GM12892 (cell line): ENCODE measurements at places on chromosomes 7 and 10.

DNA sequence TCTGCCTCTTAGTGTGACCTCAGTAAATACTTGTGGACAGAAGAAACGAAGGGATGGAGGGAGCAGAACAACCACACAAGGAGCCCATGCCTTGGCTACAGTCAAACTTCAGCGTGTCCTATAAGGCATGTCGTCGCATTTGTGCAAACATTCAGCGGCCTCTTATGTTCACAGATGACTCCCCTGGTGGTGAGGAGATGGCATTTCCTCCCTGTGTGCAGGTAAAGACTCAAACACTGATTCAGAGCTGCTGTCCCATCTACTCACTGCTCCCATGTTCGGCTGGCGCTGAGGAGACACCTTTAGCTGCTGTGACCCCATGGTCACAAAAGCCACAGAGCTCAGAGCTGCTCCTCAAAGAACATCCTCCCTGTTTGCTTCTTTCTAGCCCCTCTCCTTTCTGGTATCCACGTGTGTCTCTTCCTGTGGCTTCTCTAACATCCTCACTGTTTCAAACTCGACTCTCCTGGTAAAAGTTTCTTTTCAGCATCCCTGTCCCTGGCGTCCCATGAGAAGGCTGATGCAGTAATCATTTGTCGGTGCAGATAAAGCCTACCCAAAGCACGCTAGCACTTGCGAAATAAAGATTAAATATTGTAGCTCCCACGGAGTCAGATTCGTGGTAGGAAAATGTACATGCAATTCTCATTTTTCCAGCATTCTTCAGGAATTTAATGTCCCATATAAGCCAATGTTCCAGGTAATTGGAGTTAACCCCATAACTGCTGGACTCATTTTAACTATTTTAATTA is 124.9 kb upstream of the NEBL start:
- DNase-seq = no peak

- no peak for DNase-seq
Measured at GRCh38 chr10:19941206-19941880, 125.1 kb downstream of the PLXDC2 start.

- DNase-seq = peak; percentile 88
Measured at GRCh38 chr10:133379152-133379800, at the start of gene PAOX. TSS of gene PAOX (plus strand) at chr10:133379262. CDS start at chr10:133379317, 55 bp downstream.

GRCh38 chr10:124026589-124026939 is 66.8 kb downstream of the CHST15 start:
- DNase-seq = no peak

- DNase-seq = no peak
Measured at GRCh38 chr7:15783987-15784693, 97.7 kb upstream of the MEOX2 start.

DNA sequence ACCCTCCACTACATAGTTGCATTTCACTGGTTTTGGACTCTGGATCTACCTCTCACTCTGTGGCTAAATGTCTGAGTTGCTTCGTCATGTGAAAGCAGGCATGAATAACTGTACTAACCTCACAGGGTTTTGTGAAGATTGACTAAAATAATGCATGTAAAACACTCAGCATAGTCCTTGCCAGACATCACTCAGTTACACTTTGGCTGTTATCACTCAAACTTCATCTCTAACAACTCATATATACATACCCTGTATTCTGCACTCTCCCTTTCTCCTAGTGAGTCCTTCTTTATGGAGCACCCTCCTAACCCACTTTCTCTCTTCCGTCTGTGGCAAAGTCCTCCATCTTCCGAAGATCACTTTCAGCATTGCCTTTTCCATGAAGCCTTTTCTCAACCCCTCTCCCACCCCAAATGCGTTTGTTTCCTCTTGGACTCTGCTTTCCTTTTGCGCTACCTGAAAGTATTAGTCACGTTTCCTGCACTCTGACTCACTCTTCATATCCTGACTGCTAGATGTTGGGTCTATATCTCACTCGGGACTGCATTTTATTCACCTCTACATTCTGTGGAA is 72.6 kb downstream of the OSBPL3 start:
- DNase-seq = no peak

DNA sequence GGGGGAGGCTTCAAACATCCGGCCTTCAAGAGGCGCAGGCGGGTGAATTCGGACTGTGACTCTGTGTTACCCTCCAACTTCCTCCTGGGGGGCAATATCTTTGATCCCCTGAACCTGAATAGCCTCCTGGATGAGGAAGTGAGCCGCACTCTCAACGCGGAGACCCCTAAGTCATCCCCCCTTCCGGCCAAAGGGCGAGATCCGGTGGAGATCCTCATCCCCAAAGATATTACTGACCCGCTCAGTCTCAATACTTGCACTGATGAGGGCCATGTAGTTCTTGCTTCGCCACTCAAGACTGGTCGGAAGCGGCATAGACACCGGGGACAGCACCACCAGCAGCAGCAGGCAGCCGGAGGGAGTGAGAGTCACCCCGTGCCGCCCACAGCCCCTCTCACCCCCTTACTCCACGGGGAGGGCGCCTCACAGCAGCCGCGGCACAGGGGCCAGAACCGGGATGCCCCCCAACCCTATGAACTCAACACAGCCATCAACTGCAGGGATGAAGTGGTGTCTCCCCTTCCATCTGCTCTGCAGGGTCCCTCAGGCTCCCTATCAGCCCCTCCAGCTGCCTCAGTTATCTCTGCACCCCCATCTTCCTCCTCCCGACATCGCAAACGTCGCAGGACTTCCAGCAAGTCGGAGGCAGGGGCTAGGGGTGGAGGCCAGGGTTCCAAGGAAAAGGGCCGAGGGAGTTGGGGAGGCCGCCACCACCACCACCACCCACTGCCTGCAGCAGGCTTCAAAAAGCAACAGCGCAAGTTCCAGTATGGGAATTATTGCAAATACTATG is 1.1 kb downstream of the MEPCE start:
- DNase-seq = no peak

DNA sequence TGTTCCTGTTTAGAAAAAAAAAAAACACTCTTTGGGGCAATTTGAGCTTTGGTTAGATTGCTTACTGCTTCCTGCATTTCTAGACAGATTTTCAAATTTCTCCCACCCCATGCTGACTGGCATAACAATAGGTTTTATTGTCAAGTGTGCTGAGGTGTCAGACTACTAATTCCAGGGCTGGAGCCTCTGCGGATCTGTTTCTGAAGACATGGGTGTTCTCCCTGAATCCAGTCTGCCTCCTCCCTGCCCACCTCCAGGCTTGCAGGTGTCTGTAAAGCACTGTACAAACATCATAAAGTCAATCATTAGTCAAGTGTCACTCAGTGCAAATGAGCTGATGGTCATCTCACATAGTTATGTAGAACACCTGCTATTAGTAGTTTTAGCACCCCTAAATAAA is 292.4 kb downstream of the GATA3 start:
- no peak for DNase-seq

DNA sequence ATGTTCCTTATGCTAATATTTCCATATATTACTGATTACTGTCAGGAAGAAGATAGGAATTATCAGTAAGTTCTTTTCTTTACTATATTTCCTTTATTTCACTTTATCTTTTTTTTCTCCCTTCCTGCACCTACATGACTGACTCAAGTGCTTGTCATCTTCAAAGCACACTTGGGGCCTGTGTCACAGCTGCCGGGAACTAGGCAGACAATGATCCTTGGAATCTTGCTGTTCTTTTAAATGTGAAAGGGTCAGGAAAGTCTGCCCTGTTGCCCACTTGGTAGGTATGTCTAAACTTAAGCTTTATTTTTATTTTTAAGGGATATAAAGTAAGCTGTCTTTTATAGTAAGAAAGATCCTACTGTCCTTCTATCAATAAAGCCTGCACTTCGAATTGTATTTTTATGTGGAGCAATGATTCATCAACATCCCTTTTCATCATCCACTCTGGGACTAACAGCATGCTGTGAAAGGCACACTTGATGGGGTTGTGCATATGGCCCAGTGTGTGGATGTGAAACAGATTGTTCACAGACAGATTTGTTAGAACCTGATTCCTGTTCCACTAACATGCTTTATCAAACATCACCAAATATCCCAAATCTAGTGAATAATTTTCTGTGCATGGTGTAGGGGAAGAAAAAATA is 556.9 kb downstream of the DNAJB9 start:
- no peak for DNase-seq

- DNase-seq = peak; percentile 16
Measured at GRCh38 chr7:7969306-7970236, 975 bp downstream of the GLCCI1 start.

GRCh38 chr7:34895202-34895601 is 142.1 kb downstream of the DPY19L1 start:
- DNase-seq = no peak

DNA sequence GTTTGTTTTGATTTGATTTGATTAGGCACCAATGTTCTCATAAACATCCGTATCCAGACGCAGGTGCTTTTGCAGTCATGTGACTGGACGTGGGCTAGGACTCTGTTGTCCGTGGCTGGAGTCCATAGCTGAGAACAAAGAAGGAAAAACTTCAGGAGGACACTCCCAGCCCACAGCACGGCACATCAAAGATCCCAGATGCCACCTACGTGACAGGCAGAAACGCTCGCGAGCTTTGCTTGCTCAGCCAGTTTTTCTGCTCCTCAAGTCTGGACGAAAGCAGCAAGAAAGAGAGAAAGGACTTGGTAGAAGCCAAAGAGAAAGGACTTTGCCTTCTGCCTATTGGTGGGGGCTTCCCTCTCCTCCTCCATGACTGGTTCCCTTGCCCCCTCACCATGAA is 6.9 kb upstream of the ZKSCAN1 start:
- no peak for DNase-seq

DNA sequence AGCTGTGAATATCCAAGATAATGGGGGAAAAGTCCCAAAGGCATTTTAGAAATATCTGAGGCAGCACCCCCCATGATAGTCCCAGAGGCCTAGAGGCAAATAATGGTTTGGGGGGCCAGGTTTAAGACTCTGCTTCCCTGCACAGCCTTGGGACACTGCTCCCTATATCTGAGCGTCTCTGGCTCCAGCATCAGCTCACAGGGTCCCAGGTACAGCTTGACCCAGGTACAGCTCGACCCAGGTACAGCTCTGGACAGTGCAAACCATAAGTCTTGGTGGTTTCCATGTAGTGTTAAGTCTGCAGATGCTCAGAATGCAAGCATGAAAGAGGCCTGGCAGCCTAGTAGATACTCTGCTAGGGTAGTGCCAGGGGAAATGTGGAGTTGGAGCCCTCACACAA is 47.0 kb upstream of the VWDE start:
- DNase-seq = no peak

DNA sequence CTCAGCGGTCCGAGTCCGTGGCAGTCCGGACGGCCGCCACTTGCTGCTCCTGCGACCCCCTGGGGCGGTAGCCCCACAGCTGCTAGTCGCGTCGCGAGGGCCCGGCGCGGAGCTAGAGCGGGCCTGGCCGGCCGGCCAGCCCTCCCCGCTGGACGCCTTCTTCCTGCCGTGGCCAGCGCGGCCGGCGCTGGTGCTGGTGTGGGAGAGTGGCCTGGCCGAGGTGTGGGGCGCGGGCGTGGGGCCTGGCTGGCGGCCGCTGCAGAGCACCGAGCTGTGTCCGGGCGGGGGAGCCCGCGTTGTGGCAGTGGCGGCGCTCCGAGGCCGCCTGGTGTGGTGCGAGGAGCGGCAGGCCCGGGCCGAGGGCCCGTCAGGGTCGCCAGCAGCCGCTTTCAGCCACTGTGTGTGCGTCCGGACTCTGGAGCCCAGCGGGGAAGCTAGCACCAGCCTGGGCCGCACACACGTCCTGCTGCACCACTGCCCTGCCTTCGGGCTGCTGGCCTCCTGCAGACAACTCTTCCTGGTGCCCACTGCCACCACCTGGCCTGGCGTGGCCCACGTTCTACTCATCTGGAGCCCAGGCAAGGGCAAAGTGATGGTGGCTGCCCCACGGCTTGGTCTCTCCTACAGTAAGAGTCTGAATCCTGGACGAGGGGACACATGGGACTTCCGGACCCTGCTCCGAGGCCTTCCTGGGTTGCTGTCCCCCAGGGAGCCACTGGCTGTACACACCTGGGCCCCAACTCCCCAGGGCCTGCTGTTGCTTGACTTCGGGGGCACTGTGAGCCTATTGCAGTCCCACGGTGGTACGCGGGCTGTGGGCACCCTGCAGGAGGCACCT is 631 bp downstream of the HPS6 start:
- peak; percentile 51 for DNase-seq

DNA sequence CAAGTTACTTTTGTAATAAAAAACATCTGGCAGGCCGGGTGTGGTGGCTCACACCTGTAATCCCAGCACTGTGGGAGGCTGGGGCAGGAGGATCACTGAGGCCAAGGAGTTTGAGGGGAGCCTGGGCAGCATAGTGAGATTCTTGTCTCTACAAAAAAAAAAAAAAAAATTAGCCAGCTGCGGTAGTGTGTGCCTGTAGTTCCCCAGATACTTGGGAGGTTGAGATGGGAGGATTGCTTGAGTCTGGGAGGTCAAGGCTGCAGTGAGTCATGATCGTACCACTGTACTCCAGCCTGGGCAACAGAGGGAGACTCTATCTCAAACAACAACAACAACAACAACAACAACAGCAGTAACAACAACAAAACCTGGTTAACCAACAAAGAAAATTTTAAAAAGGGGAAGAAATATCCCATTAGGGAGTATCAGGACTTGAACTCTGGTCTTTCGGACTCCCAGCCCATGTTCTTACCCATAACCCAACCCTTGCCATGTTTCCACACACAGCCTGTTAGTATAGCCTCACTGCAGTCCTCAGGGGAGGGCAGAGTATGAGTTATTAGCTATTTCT is 17.2 kb downstream of the PALD1 start:
- DNase-seq = no peak

DNA sequence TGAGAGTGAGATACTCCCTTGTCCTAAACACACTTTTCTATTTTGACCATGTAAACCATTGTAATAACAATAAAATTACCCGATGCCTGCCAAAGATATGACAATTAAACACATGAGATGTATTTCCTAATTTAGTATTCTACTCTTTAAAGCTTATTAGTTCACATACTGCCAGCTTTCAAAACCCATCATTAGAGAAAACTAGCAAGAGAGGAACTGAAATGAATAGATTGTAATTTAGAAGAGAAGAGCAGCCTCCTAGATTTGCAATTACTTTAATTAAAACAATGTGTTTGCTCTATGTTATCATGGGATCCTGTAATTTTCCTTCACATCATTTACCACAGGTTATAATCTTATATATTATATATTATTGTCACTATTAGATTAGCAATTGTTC is 428.2 kb downstream of the THSD7A start:
- DNase-seq = no peak

GRCh38 chr10:17058093-17058492 is 71.5 kb downstream of the CUBN start:
- no peak for DNase-seq

GRCh38 chr7:77205706-77206105 is 6.1 kb upstream of the FGL2 start:
- DNase-seq = no peak

DNA sequence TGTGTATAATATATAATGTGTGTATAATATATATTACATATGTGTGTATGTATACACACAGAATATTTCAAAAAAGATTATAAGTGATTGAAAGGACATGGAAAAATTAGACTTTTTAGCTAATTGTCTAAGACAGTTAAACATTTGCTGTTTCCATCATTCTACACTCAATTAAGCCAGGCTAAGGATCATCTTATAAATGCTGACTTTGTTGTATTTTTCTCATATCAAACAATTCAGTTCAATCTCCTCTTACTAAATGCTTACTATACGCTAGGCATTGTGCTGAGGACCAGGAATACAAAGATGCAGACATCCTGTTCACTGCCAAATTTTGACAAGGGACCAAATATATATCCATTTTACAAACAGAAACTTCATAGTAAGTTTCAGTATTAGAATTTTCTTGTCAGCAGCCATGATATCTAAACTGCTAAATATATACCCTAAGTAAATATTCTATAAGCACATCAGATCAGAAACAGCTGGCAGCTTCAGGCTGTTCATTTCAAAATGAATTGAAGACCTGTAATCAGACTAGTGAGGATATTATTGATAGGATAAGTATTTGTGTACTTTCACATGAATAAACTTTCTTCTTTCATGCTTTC is 10.3 kb upstream of the LRRN3 start:
- DNase-seq = no peak
